ENCODE measurements at places on chromosomes 7 and 10.

DNA sequence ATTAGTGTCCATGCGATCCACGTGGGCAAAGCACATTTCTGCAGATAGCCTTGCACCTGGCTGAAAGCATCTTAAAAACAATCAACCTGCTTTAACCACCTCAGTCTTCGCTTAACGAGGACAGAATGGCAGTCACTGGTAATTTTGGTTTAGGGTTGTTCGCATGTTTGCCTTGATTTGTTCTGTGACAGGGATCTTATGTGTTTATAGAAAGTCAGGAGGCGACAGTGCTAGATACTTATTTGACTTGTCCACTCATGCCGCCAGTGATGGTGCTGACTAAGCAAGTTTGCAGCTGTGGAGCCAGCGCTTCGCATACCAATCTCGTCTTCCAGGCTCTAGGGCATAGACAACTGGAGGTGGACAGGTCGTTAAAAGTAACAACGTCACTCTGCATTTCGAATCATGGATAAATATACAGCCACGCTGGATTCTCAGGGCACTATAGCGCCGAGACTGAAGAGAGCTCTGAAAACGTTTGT lies 1.2 kb upstream of the TMEM243 start:
- DNase-seq: no peak

GRCh38 chr7:22444181-22444971 lies 55.6 kb downstream of the STEAP1B start:
- peak; percentile 16 for DNase-seq

DNA sequence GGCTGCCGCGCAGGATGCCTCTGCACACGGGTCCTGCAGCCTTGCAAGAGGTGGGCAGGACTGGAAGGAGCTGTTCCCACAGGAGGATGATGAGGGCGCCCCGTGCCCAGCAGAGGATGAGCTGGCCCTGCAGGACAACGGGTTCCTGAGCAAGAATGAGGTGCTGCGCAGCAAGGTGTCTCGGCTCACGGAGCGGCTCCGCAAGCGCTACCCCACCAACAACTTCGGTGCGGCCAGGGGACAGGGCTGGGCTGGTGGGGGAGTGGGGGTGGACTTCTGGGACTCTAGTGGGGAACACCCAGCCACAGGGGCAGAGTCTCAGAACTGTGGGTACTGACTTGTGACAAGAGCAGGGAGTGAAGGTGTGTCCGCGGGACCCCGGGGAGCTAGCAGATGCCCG lies 16.0 kb downstream of the ZFYVE27 start:
- no peak for DNase-seq

DNA sequence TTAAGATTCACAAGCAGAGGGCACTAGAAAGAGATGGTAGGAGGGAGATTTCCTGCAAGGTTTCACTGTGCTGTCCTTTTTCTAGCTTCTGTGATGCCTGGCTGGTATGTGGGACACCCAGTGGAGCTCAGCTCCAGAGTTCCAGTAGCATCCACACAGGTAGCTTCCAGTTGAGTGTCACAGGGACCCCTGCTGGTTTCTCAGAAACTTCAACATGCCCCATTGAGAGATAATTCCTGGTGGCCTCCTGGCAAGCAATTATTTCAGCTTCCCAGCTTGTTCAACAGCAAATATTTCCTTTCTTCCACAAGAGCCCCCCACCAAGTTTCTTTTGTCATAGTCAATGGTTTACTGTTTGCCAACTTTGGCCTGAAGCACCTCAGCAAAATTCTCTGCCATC lies 858.7 kb downstream of the REEP3 start:
- no peak for DNase-seq

GRCh38 chr7:43517464-43517863 lies 65.4 kb upstream of the STK17A start:
- no peak for DNase-seq

DNA sequence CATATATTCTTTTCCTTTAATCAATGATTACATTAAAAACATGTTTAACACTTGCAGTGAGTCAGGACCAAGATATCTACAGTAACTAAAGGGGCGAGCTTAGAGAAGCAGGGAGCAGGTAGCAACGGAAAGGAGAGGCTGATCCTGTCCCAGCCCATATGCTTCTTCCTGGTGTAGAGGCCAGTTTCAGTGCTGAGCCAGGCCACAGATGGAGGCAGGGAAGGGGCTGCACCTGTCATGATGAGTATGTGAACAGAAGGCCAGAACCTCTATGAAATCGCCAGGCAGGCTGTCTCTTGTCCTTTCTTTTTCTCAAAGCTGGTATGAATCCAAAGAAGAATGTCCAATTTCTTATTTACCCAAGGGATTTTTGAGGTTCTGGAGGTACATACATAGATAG lies 16.3 kb downstream of the REEP3 start:
- no peak for DNase-seq

DNA sequence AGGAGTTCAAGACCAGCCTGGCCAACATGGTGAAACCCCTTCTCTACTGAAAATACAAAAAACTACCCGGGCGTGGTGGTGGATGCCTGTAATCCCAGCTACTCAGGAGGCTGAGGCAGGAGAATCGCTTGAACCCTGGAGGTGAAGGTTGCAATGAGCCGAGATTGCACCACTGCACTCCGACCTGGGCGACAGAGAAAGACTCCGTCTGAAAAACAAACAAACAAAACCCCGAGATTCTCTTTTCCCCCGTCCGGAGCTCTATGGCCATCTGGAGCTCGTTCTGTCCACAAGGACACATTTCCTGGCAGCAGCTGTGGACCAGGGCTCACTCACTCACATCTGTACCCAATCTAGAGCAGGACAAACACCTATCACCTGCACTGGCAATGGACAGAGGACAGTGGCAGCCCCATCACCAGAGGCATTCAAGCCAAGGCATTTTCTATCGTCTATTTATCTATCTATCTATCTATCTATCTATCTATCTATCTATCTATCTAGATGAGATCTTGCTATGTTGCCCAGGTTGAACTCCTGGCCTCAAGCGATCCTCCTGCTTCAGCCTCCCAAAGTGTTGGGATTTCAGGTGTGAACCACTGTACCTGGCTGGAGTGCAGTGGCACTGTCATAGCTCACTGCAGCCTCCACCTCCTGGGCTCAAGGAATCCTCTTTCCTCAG lies 167.1 kb upstream of the TNRC18 start:
- DNase-seq: no peak

GRCh38 chr7:128404886-128405470 lies 4.8 kb downstream of the IMPDH1 start:
- DNase-seq: no peak

DNA sequence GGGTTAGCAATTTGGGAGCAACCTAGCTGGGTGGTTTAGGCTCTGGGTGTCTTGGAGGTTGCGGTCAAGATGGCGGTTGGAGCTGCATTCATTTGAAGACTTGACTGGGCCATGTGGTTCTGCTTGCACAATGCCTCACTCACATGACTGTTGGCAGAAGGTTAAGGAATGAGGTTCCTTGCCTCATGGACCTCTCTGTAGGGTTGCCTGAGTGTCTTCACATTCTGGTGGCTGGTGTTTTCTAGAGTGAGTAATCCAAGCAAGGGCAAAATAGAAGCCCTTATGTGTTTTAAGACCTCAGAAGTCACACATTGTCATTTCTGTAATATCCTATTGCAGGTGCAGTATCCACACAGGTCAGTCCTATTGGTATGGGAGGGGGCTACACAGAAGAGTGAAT lies 52.0 kb downstream of the CDK14 start:
- DNase-seq: no peak

GRCh38 chr7:151129117-151129959 lies 38.2 kb downstream of the GBX1 start:
- DNase-seq: no peak

GRCh38 chr10:48246501-48246900 lies 28.0 kb downstream of the FRMPD2 start:
- no peak for DNase-seq

DNA sequence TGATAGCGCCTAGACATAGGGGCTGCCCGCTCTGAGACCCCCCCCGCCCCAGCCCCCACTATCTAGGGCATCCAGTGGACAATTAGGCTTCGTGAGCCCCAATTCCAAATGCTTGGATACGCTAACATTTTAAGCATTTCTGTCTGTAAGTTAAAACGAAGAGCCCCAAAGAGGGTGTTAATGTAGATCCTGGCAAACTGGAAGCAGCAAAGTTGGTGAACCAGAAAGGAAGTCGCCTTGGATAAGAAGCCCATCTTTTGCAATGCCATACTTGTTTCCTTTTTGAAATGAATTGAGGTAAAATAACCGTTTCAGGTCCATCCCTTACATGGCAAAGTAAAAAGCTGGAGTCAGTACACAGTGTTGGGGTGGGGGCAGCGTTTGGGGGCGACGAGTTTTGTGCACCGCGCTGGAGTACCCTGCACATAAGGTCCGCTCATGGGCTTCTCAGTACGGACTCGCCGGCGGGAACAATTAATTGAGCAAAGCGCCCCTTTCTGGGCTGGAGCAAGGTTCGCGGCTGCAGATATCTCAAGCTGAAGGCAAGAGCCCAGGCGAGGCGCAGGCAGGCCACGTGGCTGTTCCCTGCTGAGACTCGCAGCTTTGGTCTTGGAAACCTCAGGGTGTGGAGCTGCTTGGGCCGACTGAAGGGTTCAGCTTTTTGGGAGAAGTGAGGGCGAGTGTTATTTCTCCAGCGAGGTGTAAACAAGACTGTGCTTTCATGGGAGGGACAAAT lies 1.4 kb upstream of the TWIST1 start:
- DNase-seq: no peak

GRCh38 chr7:11714676-11715075 lies 117.3 kb downstream of the THSD7A start:
- no peak for DNase-seq

GRCh38 chr10:132551093-132551807 lies 13.7 kb downstream of the INPP5A start:
- no peak for DNase-seq

DNA sequence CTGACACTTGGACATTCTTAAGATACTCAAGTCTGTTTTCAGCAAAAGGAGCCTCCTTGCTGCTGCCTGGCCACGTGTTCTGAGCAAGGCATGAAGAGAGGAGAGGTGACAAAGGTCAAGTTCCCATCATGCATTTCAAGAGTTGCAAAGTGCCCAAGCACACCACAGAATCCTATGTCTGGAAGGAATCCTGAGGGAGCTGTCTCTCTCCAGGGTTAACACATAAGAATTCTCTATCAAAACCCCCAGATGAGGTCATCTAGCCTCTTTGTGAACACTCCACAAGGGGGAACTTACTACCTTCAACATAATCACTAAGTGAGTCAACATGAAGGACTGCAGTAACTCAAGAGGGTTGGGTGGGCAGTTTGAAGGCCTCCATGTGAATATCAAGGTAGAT lies 155.5 kb downstream of the RNF216 start:
- DNase-seq: no peak

DNA sequence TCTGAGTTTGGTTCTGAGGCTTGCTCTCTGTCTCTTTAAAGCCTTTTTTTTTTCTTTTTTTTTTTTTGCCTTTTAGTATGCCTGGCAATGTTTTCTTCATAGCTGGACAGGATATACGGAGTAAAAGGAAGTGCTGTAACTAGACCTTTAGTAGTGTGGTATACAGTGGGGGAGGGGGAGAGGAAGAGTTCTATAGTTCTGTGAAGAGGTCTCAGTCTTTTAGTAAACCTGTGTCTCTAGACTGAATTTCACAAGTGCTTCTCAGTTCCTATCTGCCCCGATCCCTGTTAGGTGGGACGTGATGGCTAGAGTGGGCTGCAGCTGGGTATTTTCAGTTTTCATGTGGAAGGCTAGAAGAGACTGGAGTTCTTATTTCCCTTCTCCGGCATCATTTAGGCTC lies 3.1 kb upstream of the ABCC2 start:
- DNase-seq: no peak

GRCh38 chr7:95595746-95596197 lies 544 bp downstream of the PDK4 start:
- no peak for DNase-seq

DNA sequence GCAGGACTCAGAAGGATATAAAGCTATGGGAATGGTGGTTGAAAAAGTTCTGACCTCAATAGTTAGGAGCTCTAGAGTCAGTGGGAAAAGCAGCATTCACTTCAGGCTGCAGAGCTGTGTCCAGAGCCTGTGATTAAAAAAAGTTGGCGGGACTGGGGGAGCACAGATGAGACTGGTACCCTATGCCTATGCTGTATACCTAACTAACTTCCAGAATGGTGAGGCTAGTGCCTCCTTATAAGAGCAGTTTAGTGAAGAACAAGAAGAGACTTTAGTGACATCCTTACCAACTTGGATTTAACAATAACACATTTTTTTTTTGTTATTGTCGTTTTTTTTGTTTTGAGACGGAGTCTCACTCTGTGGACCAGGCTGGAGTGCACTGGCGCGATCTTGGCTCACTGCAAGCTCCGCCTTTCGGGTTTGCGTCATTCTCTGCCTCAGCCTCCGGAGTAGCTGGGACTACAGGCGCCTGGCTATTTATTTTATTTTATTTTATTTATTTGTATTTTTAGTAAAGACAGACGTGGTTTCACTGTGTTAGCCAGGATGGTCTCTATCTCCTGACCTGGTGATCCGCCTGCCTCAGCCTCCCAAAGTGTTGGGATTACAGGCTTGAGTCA lies 6.6 kb upstream of the ZNF282 start:
- no peak for DNase-seq

GRCh38 chr10:71125749-71126107 lies 86.6 kb upstream of the UNC5B start:
- DNase-seq: no peak

DNA sequence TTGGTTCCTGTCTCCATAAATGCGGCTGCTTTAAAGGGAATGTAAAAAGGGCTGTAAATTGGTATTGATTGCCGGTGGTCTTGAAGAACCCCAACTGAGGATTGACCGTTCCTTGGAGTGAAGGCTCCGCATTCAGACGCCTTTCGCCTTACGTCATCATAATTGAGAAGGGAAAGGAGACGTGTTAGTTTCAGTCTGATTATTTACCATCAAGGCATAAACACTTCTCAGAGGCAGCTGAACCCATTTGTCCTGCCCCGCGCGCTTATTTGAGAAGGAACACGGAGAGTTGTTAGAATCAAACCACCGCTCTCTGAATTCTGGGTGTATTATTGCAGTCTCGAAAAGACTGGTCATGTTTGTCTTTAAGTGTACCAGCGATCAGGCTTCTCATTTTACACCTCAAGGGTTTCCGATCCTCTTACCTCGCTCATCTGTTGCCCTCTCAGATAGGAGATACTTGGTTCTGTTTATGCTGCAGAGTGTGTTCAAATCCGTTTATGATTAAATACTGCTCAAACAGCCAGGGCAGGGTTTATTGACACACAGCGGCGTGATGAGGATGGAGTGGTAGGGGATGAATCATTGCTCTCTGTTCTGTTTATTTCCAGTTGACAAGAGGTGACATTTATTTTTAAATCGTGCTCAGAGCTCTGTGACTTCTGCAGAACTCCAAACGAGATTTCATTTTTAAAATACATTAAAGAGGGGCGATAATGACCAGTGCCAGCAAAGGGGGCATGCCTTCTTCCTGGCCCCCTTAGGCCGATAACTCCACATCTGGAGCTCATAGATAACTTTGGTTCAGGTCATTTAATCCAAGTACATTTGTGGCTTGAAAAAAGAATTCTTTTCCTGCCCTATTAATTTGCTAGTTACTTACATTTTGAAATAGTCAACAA lies 30.4 kb downstream of the FOXK1 start:
- DNase-seq: no peak

- no peak for DNase-seq
These were observed 10.8 kb downstream of the ERLIN1 start for GRCh38 chr10:100174699-100175677.

GRCh38 chr7:27364344-27364758 lies 121.7 kb downstream of the EVX1 start:
- DNase-seq: peak; percentile 67

GRCh38 chr10:45180946-45181875 lies 134.2 kb downstream of the OR13A1 start:
- no peak for DNase-seq

GRCh38 chr7:129489491-129489890 lies 12.8 kb upstream of the SMKR1 start:
- no peak for DNase-seq

- DNase-seq: no peak
These were observed 86.6 kb downstream of the RAPGEF5 start for GRCh38 chr7:22270371-22270770.

GRCh38 chr10:59108886-59109288 lies 67.6 kb upstream of the PHYHIPL start:
- DNase-seq: no peak

All from left ventricle myocardium inferior (tissue), 1 donor.